ENCODE measurements at places on chromosomes 7 and 10.

DNA sequence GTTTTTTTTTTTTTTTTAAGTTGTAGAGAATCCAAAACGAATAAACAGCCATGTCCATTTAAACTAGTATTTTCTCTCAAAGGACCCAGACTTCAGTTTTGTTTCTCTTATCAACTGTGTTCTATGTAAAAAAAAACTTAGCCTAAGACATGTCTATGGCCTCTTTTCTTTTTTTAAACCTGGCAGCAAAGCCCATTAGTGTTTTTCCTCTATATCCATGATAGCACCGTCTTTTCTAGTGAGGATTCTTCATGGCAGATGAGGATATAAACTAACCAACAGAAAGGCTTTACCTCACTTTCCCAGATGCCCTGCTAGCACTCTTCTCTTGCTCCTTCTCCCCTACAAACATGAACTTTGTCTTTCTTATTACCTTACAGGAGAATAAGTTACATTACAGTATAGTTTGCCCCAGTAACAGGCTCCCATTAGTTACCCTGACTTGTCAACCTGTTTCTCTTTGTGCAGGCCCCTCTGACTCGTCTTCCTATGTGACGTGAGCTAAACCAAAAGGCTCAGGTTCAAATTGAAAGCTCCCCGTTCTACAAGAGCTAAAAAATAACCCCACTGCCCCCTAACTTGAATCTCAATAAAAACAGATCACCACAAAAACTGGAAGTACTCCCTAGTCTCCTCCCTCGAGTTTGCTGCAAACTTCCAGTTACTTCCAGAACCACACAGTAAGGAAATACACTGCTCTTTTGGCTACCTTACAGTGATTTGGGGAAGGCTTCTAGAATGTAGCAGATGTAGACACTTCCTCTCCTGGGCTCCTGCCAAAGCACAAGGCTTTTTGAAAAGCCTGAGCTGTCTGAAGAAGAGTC lies 20.1 kb downstream of the P4HA1 start:
- DNase-seq, result peak; percentile 89

- no peak for DNase-seq
Measured at GRCh38 chr7:99021941-99022560, 121.9 kb downstream of the SMURF1 start.

DNA sequence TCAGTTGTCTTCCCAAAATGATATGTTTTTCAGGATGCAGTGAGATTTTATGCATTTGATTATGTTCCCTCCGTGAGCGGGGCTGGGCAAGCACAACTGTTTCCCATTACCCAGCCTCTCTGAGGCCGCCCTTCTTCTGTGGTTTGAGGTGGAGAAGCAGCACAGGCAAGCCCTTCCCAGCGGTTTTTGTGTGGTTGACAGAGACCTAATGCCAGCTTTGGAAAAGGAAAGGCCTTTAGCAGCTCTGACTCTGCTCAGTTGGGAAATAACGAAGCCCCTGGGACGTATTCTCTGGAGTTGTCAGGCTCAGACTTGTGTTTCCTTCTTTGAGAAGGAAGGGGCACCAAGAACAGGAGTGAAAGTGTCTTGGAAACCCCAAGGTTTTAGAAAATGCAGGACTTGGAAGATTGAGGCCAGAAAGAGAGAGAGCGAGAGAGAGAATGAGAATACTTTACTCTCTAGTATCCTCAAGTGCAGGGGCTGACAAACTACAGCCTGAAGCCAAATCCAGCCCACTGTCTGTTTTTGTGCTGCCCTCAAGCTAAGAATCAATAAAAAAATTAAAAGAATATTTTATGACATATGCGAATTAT lies 20.6 kb upstream of the PDCD4 start:
- DNase-seq, result peak; percentile 74

GRCh38 chr10:70926226-70927000 lies 38.0 kb upstream of the PCBD1 start:
- no peak for DNase-seq

- DNase-seq, result peak; percentile 18
Measured at GRCh38 chr10:50422259-50422658, 170.9 kb upstream of the ASAH2 start.

GRCh38 chr10:29820890-29821461 lies 186.2 kb upstream of the SVIL start:
- DNase-seq, result no peak

GRCh38 chr7:36312064-36312914 lies 77.4 kb upstream of the ANLN start:
- no peak for DNase-seq

All from umbilical cord (tissue), 2 donors.